T-helper 22 cell (primary cell): ENCODE measurements at places on chromosomes 6 and 20.

DNA sequence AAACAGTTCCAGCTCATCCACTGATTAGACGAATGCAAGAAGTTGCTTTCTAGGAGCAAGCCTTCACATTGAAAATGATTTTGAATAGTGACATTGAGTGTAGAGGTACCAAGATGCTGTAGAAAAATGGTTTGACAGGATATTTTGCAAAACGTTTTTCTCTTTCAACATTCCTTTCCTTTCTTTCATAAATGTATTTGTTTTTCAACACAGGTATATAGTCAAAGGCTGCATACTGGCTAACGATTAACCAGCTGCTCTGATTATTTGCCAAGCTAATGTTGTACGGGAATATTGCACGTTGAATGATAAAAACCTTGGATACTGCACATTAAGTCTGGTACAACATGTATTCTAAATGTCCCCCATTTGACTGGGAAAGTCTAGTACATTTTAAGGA is 78.8 kb upstream of the TENT5A start:
- DNase-seq, result no peak

GRCh38 chr6:168675933-168676551 is 235.1 kb downstream of the SMOC2 start:
- no peak for DNase-seq

DNA sequence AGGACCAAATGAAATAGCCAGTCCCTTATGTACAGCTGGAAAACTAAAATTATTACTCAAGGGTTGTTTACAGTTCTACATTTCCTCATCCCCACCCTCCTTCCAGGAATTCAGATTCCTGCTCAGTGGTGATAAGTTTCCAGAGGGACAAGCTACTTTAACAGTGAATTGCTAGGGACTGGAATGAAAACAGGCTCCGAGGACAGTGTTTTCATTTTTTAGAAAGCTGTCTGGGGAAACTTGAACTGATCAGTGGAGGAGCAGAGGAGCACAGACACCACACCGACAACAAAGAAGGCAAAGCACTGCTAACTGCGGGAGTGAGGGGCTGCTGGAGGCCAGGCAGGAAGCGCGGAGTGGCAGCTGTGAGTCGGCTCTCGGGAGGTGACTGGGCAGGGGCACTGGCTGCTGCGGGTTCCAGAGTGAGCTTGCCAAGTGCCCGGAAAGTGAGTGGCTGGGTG is 322.2 kb downstream of the ESR1 start:
- no peak for DNase-seq

DNA sequence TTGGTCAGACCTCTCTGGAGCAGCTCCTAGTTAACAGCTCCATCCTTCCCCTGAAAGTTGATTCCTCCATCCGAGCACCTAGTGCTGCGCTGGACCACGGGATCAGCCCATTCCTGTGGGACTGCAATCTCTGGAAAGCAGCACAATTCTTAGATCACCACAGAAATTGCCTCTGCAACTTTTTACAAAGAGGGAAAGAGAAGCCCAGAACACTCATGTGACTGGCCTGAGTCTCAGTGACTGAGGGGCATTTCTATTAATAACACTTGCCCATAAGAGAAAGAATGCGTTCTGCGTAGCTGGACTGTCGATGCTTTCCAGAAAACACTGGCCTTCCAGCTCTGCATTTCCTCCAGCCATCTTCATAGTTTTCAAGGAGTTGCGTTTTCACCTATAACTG is 18.3 kb downstream of the MPC1 start:
- no peak for DNase-seq

GRCh38 chr6:155850408-155850841 is 394.8 kb upstream of the NOX3 start:
- no peak for DNase-seq

DNA sequence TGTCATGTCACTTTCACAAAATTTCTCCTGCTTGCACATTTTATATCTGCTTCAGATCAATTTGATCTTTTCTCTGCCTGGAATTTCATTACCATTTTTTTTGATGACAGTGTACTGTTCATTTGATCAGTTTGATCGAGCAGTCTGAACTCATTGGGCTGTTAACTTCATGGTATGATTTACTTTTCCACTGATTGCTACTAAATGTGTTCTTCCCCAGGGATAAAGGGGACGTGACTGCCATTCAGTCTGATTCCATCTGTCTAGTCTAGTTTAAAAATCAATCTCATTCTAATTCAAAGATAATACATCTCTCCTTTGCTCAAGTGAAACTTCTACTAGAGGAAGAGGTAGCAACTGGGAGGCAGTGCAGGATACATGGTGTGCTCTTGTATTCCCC is 21.1 kb downstream of the LAMP5 start:
- no peak for DNase-seq

DNA sequence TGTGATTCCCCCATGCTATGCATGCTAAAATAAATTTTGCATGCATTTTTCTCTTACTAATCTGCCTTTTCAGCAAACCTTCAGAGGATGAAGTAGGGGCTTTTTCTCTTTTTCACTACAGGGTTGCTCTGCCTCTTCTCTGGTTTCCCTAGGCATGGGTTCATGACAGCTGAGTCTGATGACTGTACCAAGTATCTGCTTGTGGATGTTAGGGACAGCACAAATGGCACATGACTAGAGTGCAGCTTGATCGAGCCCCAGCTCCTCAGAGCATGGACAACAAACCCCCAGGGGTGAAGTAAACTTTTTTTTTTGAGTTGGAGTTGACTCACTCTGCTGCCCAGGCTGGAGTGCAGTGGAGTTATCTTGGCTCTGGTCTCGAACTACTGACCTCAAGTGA is 57.1 kb upstream of the GCM1 start:
- DNase-seq, result no peak

DNA sequence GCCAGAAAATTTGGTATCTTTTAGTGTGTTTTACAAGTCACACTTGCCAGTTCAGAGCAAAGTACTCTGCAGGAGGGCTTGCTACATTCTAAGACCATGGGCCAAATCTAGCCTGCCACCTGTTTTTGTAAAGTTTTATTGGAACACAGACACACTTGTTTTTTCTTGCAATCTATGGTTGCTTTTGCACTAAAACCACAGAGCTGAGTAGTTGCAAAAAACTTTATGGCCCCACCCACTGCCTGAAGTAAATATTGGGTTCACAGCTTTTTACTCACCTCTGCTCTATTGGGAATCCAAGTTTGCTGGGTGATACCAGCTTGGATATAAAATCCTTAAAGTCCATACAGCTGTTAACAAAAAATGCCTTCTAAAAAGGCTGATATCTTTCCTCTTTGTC is 109.0 kb downstream of the ZFP64 start:
- no peak for DNase-seq

GRCh38 chr6:169293196-169293595 is 39.5 kb upstream of the THBS2 start:
- no peak for DNase-seq

DNA sequence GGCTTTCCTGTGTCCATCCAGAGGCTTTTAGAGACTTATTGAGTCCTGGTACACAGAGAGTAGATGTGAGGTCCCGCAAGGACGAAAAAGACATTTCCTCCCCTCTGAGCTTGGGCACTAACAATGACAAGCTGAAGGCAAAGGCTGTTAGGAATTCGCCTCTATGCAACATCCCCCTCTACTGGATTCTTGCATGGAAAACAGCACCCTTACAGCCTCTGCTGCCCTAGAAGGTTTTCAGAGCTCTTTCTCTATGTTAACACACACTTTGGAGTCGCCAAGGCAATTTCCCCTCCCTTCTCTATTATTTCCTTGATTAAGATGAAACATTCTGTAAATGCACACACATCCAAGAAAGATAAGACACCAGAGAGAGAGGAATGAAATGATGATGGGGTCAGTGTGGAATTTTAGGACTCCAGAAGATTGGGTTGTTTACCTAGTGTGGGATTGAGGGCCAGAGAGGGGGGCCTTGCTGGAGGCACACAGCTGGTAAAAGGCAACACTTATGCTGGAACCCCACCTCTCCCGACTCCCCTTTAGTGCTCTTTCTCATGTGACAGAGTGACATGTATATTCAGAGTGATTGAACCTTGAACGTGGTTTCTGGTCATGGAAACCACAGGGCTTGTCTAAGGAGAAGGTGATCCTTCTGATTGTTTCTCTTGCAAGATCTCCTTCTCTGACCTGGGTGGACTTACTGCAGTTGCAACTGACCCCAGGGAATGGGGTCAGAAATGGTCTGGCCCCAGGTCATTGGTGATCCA is 300.7 kb downstream of the CLIC5 start:
- peak; percentile 1 for DNase-seq

DNA sequence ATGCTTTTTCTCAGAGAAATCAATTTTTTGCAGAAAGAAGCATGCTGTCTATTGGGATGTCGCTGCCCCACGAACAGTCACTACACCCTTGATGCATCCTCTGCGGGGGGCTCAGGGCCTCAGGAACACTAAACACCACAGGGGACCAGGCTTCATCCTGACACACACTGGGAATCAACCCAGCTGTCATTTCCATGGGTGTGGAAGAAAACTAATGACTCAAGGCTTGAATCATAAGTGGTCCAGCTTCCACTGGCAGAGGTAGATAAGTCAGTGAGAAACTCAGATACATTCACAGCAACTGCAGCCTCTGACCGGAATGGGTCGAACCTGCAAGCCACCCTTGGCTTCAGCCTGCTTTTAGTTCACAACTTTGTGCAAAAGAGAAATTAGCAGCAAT is 81.3 kb upstream of the SPTLC3 start:
- no peak for DNase-seq

DNA sequence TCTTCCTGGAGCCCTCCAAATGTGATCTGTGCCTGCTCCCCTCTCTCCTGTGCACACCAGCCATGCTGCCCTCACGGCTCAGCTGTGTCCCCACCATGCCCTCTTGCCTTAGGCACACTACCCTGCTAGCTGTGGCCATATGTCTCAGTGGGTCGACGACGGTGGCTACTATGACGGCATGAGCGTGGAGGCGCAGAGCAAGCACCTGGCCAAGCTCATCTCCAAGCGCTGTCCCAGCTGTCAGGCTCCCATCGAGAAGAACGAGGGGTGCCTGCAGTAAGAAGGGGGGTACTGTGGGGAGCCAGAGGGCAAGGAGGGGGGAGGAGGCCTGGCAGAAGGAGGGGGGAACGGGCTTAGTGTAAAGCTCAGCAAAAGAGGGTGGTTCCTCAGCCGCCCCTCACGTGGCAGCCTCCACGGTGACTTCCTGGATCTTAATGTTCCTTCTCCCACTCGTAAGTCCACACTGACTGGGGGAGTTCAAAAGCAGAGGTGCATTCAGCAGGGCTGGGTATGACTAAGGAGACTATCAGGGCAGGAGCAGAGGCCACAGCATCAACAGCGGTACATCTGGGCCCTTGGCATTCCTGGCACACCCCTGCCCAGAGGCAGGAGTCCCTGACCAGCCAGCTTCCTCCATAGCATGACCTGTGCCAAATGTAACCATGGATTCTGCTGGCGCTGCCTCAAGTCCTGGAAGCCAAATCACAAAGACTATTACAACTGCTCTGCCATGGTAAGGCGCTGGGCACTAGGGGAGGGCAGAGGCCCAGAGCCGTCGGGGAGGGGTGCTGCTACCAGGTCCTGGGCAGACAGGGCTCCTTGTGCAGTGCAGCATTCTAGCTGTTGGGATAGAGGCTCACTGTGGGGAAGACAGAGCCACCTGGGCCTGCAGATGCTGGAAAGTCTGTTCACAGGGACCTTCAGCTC is 8.0 kb downstream of the DNPH1 start:
- DNase-seq, result no peak

GRCh38 chr6:153392156-153392555 is 261.1 kb upstream of the RGS17 start:
- no peak for DNase-seq

DNA sequence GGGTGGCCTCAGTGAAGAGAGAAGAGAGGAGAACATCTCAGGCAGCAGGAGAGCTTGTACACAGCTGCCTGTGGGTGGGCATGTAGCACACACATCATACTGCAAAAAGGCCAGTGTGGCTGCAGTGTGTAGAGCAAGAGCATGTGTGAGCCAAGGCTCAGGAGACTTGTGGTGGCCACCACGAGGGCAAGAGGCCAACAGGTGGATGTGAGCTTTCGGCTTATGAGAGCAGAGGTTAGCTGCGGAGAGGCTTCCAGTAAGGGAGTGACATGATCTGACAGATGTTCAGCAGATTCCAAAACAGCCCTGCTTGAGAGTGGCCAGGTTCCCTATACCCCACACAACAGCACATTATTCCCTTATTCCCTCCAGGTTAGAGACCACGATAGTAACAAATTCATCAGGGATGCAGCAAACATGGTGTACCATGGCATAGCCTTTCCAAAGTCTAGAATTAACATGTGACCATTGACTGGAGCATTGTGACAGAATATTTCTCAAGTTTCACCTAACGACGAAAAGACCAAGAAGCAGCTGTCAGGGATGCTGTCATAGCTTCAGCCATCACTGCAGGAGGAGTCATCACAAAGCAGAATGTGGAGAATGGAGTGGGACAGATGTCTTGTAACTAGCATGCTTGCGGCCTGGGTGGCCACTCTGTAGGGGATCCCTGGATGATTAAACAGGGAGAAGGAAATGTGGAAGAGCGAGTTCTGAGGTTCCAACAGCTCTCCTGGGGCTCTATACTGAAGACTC is 23.1 kb downstream of the HM13 start:
- DNase-seq, result no peak

DNA sequence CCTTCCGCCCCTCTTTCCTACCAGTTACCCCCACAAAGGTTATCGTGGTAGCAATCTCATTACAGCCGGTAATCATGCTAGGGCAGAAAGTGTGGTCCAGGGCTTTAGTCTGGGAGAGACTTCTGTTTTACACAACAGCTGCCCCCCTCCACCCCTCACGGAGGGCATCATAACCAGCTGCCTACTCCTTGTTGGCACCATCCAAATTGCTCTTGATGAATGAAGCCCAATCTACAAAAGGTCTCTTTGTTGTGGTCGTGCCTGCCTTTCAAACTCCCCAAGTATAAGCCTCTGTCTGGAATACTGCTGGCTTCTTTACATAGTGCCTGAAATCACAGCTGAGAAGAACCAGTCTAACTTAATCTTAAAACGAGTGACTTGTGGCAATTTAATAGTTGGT is 157.9 kb downstream of the INSM1 start:
- no peak for DNase-seq

GRCh38 chr20:37452236-37452635 is 68.8 kb upstream of the NNAT start:
- DNase-seq, result no peak
